ENCODE measurements at places on chromosomes 5 and 9.

- DNase-seq, result no peak
These were observed 530 bp downstream of the RAPGEF1 start for GRCh38 chr9:131739133-131739958.

DNA sequence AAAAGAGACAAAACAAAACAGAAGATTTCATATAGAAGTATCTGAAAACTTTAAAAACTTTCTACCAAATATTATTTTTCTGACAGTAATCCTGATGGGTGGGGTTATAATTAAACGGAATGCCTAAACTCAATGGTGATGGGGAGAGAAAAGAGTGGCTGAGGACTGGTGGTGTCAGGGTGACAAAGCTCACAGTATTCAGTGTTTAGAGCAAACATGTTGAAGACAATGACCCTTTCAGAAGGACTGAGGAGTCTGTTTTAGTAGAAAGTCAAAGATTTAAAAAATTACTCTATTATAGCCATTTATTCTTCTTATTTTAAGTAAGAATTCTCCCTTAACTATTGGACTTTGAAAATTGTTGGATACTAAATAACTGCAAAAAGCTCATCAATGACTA is 1144.0 kb downstream of the TAF11L14 start:
- no peak for DNase-seq

- DNase-seq, result no peak
These were observed 27.2 kb upstream of the ZFR start for GRCh38 chr5:32471784-32472183.

GRCh38 chr9:95516221-95516733 is 494 bp downstream of the PTCH1 start:
- DNase-seq, result no peak

- DNase-seq, result no peak
These were observed 473.5 kb downstream of the MAT2B start for GRCh38 chr5:163978897-163979296.

DNA sequence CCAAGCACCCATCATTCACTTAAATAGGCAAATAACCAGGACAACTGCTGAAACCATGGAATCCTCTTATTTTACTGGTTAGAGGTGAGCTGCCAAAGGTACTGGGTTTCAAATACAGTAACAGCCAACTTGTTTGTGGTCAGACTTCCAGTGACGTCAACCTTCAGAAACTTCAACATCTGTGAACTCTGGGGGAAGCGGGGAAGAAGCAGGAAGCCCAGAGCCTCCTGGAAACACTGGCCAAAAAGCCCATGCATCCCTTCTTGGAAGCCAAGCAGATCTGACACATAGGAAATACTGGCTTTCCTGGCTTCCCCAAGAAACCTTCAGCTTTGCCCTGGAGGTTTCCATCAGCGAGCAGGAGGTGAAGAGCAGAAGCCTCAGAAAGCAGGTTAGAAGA is 4.9 kb upstream of the FRRS1L start:
- no peak for DNase-seq

DNA sequence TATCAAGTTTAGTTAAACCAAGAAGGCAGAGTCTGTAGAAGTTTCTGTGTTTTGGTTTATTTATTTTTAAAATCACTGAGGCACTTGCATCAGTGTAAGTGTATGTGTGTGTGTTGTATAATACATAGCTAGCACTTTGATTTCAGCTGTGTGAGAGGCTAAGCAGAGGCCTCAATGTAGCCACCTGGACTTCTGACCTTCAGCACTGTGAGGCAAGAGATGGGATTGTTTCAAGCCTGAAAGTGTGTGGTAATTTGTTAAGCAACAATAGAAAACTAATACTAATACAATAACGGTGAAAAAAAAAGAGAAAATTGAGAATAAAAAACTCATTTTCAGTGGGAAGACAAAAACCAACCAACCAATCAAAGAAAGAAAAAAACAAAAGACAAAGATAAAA is 327.3 kb downstream of the CDH18 start:
- DNase-seq, result no peak

- DNase-seq, result no peak
These were observed 247.9 kb downstream of the DOCK8 start for GRCh38 chr9:462606-463005.

GRCh38 chr5:3194271-3194670 is 401.4 kb upstream of the IRX1 start:
- no peak for DNase-seq

GRCh38 chr5:77427998-77428397 is 64.1 kb downstream of the WDR41 start:
- no peak for DNase-seq

DNA sequence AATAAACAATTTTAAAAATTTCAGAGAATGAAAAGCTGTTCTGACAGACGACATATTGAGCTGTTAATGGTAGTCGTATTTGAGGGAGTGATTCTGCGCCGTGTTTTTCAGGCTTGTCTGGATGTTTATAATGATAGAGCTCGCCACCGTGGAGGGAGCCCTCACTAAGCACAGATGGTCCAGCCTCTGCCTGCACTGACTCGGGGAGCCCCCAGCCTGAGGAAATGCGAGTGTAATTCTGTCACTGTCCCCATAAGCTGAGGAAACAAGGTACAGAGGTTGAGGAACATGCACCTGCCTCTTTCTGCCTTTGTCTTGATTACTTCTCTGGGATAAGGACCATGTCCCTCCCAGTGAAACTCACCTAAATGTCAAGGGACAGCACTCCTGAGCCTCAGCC is 7.4 kb upstream of the DBH start:
- no peak for DNase-seq

- no peak for DNase-seq
These were observed 797.2 kb downstream of the EFNA5 start for GRCh38 chr5:106873568-106873967.

- DNase-seq, result no peak
These were observed 1.3 kb downstream of the NIM1K start for GRCh38 chr5:43193181-43193893.

- no peak for DNase-seq
These were observed 1.3 kb downstream of the PROB1 start for GRCh38 chr5:139393497-139394122.

DNA sequence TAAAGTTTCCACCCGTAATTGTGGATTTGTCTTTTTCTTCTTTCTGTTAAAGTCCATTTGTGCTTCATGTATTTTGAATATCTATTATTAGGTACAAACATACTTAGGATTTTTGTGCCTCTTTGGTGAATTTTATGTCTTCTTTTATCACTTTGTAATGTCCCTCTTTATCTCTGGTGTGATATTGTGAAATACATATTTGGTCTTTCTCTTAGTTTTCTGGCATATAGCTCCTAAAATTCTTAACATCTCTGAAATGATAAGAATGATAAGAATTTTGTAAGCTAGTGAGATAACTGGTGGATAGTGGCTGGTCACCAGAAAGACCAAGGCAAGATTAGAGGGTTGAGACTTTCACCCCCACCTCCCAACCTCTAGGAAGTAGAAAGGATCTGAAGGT is 111.1 kb downstream of the KCTD16 start:
- DNase-seq, result no peak

- no peak for DNase-seq
These were observed 149.5 kb downstream of the BAAT start for GRCh38 chr9:101235105-101235866.

GRCh38 chr9:107813287-107813686 is 323.7 kb upstream of the KLF4 start:
- DNase-seq, result no peak

DNA sequence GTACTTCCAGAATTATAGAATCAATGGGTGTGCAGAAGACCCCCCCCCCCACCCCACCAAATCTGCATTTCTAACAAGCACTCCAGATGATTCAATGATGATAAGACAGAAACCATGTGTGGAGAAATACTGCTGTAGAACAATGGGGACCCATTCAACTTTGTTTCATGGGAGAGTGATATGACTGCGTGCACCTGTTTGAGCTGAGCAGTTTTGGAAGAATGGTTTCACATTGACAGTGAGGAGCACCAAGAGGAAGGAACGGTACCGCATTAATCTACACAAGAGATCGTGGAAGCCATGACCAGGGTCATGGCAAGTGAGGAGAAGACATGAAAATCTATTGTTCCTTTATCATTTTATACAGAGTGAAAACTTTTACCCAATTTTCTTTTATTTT is 202.7 kb downstream of the CD180 start:
- DNase-seq, result no peak
